ENCODE measurements at places on chromosomes 3 and 15.
A peak's percentile ranks its signal among the peaks of the same experiment; 100 is the strongest.

DNA sequence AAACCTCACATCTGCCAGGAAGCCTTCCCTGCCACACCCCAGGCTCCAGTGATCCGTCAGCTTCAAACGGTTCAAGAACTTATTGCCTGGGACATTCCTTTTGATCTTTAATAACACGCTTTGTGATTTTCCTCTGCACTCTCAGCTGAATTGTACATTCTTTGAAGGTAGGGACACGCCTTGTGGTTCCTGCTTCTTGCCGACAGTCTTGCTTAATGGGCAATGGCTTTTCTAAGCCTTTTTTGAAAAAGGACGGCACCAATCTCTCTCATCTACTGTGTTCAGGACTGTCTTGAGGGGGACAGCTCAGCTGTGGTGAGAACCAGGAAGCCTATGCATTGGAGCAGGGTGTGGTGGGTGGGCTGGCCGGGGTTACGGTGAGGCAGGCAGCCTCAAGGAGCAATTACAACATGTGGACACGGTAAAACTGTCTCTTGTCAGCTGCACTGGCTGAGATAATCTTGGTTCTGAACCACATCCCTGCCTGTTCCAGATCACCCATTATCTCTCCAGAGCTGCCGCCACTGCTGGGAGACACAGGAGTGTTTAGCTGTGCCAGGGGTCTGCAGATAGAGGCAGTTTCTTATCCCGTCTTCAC is 46.0 kb upstream of the GLCE start:
- DNase-seq = no peak

GRCh38 chr3:162166543-162166942 is 669.9 kb downstream of the OTOL1 start:
- no peak for DNase-seq

GRCh38 chr15:49115062-49115461 is 40.3 kb downstream of the COPS2 start:
- DNase-seq = no peak

DNA sequence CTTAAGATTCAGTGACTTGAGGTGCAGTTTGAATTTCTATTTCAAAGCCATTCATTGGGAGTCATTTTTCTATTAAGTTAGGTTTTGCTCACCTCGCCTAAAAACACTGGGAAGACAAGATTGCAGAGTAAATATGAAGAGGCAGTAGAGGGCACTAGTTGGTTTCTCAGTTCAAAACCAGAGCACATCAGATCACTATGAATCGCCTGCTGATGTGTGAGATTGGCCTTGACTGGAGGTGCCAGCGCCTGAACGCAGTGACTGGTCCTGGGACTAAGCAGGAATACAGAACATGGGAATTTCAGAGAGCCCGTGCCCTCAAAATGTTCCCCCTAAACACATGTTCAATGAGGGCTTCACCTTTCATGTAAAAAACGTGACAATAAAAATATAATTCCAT is 229.0 kb downstream of the ITPR1 start:
- DNase-seq = peak; percentile 72

Measured in kidney capillary endothelial cell (primary cell).